ENCODE measurements at places on chromosomes 6 and 20. TPM values are rescaled to one million over a fixed set of nuclear protein-coding genes. Genes with fewer than 3 reads are reported as not detected.

DNA sequence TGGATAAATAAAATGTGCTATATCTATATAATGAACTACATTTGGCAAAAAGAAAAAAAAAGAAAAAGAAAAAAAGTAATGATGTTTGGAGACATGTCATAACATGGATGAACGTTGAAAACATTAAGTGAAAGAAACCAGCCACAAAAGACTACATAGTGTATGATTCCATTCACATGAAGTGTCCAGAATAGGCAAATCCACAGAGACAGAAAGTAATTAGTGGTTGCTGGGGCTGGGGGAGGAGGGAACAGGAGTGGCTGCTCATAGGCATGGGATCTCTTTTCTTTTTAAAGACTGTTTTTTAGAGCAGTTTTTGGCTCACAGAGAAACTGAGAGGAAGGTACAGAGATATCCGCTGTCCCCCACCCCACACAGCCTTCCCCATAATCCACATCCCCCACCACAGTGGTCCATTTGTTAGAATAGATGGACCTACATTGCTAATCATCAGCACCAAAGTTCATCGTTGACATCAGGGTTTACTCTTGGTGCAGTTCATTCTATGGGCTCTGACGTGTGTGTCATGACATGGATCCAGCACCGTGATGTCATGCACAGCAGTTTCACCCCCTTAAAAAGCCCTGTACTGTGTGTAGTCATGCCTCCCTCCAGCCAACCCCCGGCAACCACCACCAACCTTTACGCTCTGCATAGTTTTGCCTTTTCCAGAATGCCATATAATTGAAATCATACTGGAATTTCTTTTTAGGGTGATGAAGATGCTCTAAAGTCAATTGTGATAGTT is 240.9 kb upstream of the RREB1 start:
- no peak for DNase-seq

DNA sequence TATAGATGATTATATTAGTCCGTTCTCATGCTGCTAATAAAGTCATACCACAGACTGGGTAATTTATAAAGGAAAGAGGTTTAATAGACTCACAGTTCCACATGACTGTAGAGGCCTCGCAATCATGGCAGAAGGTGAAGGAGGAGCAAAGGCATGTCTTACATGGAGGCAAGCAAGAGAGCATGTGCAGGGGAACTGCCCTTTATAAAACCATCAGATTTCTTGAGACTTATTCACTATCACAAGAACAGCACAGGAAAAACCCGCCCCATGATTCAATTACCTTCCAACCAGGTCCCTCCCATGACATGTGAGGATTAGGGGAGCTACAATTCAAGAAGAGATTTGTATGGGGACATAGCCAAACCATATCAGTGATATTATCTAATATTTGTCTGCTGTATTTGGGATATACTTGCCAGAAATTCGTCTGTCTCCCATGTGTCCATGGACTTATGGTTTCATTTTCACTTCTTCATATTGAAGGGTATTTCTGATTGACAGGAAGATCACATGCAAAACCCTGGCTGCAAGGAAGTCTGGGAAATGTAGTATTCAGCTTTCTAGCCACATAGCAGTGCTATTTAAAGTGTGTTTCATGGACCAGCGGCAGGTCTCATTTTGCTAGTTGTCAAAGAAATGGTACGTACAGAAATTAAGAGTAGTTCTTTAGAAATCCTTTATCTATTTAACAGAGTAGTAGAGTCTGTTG is 50.5 kb upstream of the PAK5 start:
- DNase-seq = no peak

DNA sequence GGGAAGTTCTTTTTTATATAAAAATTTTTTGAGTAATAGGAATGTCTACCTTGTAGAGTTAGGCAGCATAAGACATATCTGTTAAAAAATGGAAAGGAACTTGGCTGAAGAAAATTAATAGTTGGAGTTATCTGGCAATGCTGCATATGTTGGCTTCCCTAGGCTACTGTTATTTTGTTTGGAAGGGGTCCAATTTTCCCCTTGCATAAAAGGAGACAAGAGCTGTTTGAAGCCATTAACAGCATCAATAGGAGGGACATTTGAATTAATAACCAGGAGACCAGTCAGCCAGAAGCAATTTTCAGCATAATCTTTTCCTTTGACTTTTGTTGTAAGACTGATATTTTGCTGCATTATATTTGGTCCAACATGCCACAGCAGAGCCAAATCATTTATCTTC is 80.9 kb upstream of the TAB2 start:
- no peak for DNase-seq

- DNase-seq = no peak
Observed at GRCh38 chr20:38126932-38127621, 38.0 kb downstream of the TGM2 start.

DNA sequence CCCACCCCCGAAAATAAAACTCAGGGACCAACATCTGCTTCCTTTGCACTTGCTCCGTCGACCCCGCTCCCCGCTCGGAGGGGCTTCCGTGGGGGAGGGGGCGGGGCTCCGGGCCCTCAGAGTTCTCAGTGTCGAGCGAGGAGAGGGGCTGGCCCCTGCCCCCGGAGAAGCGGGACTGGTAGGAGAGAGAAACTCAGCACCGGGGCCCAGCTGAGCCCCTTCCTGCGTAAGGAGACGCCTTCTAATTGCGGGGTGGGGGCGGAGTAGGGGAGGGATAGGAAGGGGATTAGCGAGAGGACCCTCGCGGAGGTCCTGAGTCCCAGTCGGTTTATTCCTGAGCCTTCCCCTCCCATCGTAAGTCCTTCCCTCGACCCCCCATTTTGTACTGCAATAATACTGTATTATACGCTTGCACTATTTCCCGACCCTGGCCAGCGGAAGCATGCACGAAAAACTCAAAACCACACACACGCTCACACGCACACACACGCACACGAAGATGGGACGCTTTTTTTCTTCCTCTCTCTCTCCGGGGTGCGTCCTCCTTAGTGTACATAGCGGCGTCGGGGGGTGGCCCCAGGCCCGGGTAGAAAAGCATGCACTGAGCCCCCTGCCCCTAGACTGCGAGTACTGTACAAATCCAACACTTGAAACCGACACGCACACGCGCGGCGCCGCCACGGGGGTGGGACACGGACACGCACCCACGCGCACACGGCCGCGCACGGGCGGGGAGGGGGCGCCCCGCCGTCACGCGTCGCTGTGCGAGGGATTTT is 22.1 kb upstream of the SLC22A7 start:
- DNase-seq = peak; percentile 58

DNA sequence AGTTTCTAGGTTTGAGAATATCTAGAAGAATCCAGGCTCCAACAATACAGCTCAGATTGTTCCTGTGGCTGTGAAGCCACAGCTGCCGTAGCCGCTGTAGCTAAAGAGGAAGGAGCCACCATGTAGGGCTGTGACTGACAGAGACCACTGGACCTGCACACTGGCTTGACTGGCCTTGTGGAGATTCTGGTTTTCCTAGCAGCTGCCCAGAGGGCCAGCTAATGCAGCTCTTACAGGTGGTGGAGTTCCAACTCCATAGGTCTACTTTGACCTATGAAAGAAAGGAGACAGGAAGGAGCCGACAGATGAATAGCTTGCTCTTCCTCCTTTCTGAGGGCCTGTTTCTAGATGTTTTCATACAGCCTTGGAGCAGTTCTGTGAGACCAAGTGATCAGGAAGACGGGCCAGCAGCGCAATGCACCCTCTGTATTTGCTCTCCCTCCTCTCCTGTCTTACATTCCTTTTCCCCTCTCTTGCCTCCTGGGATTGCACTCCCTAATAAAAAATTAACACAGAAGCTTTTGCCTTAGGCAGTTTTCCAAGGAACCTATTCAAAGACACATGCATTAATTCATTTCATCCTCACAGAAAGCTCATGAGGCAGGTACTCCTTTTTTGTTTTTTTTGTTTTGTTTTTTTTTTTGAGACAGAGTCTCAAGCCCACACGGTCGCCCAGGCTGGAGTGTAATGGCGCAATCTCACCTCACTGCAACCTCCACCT is 51.8 kb upstream of the MYB start:
- DNase-seq = peak; percentile 35

Gene TAP1
- 245 TPM for total RNA-seq

Gene CYB5R4
- 26.2 TPM for total RNA-seq

Gene TMEM200A
- total RNA-seq = 0.34 TPM

Gene EYA2
- not detected for total RNA-seq

Measured in activated CD4-positive, alpha-beta memory T cell treated with anti-CD3 and anti-CD28 coated beads for 36 hours (primary cell).